GM06990 (cell line): ENCODE measurements at places on chromosomes 12 and 14.

GRCh38 chr14:96584199-96584906 is 82.2 kb downstream of the PAPOLA start:
- peak; percentile 41 for DNase-seq

DNA sequence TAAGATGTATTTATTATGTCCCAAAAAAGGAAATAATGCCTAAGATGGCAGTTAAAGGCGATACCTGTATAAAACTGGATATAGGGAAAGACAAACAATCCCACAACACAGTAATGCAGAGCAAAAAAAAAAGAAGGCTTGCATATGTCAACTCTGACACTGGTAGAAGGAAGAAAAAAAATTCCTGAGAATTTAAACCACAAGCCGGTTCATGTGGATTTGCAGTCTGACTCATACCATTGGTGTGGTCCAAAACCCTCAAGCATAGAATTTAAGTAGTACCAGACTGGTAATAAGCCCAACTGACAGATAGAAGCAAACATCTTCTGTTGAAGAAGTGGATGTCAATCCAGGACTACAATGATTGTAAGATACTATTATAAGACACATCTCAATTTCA is 7.2 kb downstream of the DNAI7 start:
- no peak for DNase-seq

DNA sequence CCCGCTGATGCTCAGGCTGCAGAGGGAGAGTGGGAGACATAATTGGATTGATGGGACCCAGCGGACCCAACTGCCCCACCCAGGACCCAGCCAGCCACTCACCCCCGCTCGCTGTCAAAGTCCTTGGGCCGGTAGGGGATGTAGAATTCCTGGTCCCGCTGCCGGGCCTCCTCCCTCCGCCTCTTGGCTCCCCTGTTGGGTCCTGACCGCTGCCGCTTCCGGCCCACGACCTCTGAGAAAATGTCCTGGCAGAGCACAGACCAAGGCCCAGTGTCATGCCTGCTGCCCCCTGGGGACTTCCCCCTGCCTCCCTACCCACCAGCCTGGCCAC is 13.5 kb downstream of the CFAP73 start:
- no peak for DNase-seq

DNA sequence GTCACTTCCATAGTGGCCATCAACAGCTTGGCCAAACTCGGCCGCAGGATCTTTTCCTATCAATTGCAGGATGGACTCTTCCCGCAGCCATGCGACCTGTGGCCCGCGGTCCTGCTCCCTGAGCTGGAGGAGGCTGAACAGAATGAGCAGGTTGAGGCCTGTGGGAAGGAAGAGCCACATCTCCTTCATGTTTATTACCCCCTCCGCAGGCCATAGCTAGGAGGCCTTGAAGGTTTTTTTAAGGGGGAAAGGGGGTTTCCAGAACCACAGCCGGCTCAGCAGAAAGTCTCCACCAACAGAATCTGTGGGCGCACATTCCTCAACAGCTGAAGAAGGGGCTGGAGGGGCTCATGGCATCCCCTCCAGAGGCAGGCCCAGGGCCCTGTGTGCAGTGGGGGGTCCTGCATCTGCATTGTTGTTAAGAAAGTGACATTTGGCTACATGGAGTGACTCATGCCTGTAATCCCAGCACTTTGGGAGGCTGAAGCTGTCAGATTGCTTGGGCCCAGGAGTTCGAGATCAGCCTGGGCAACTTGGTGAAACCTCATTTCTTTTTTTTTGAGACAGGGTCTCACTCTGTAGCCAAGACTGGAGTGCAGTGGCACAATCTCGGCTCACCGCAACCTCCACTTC is 25.2 kb upstream of the PPP1R13B start:
- no peak for DNase-seq

DNA sequence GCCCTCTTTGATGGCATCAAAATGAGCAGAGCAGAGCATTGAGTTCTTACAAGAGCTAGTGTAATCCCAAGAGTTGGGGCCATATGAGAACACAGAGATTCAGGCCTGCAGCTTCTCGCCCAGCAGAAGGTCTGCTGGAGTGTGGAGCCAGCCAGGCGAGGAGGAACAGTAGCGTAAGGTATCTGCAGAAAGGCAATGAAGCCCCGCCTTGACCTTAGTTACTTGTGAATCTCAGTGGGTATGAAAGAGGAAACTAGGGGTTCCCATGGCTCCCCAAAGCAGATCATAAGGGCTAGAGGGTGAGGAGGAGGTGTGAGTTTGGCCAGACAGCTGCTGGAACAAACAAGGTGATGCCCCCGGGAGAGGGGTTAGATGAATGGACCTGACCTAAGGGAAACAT is 49.4 kb downstream of the SLC8A3 start:
- peak; percentile 26 for DNase-seq
